ENCODE measurements at places on chromosomes 13 and 19.

DNA sequence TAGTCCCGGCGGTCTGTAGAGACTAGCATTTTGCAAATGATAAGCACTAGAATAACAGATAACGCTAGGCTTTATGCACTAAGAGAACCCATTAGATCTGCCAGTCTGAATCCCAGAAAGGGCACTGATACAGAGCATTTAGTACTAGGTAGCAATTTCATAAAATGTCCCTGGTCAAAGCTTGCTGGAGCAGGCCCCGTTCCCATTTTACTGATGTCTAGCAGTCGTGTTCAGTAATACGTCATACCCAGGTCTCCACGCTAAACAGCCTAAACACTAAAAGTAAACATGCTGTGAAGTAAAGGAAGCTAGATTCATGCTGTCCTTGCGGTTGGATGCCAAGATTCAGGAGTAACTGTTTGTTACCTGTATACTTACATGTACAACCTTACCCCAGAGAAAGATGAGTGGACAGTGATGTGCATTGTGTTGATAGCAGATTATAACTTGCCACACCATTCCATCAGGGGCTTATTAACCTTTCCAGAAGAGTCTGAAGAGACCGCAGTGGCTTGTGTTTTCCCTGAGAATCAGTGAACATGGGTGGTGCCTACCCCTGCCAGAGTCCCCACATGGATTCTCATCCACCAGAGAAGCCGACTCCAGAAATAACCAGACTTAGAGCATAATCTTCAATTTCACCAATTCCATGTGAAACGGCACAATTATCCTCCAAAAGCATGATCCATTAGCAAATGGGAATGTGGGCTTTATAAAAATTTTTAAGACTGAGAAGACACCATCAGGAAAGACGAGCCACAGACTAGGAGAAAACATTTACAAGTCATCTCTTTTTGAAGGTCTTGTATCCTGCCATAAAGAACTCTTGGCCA, 3.4 kb upstream of the RPS11 start:
- DNase-seq = no peak

GRCh38 chr13:51136276-51136980, 25.4 kb upstream of the C13orf42 start:
- no peak for DNase-seq

DNA sequence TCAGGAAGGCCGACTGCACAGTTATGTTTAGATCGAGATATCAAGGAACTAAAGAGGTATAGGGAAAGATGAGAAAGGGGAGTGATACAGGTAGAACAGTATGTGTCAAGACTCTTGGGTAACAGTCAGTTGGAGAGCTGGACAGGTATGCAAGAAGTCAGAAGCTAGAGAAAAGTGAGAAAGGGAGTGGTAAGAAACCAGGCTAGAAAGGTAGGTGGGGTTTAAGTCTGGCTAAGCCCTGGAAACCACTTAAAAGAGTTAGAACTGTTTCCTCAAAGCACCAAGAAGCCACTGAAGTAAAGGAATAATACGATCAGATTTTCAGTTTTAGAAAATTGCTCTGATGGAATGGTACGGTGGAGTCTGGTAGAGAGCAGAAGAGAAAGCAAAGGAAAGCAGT, 196.4 kb downstream of the VWA8 start:
- no peak for DNase-seq

- DNase-seq = peak; percentile 77
Observed at GRCh38 chr13:20192158-20192835, 441 bp downstream of the GJB2 start.

GRCh38 chr19:10407096-10407495, 3.8 kb upstream of the CDC37 start:
- DNase-seq = no peak

DNA sequence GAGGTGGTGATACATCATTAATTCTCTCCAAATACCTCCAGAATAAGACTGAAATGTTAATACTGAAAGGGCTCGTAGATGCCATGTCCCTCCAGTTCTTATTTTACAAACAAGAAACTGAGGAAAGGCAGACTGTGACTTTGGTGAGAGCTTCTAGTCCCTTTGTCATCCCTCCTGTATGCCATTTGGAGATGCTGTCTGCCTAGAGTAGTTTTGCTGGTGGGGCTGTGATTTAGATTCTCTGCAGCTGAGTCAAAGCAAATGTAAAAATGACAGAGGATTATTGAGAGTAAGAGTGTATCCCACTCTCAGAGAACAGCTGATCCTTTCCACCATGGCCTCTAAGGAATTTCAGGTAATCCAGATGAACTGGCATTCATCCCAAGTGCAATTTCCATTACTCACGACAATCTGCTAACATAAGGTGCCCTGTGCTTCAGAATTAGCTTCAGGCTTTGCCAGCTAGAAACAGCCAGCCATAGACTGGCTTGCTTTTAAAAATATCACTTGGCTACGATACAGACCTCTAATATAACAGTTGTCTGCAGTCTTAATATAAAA, 16.8 kb downstream of the PABPC3 start:
- DNase-seq = no peak

GRCh38 chr13:32409561-32410421, 18.1 kb downstream of the N4BP2L1 start:
- no peak for DNase-seq

DNA sequence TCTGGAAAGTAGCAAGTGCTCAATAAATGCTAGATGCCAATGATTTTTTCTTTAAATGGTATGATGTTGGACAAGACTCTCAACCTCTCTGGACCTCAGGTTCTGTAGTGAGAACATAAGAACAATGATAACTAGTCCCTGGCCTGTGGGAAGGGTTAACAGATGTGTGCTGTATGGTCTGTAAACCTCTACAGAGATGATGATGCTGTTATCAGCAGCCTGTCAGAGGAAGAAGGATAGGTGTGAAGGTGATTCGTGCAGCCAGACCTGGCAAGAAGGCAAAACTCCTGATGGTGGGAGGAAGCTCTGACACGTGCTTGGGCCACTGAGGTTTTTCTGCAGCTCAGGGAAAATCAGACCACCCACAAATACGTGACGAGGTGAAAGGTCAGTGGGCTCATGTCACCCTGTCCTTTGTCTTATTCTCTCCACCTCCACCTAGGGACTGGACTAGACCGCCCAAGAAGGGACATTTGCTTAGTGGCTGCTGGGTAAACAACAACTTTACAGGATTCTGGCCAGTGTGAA, 36.7 kb upstream of the UBL3 start:
- no peak for DNase-seq

DNA sequence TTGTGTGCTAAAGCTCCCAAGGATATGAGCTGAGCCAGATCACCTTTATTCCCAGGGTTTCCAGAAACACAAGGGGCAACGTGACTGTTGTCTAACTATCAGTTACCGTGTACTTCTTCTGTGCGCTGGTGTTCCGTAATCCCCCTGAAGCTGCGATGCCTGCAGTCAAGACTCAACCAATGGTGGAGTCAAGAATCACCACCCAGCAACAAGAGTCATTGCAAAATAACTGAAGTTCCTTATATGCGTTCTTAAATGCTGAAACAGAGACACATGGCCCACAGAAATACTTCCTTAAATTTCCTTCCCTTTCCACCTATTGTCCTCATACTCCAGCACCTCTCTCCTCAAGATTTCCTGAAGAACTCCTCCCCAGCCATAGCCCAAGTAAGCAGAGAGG, 200.2 kb downstream of the KATNAL1 start:
- no peak for DNase-seq

- no peak for DNase-seq
Observed at GRCh38 chr13:39107561-39107960, 69.3 kb downstream of the NHLRC3 start.

DNA sequence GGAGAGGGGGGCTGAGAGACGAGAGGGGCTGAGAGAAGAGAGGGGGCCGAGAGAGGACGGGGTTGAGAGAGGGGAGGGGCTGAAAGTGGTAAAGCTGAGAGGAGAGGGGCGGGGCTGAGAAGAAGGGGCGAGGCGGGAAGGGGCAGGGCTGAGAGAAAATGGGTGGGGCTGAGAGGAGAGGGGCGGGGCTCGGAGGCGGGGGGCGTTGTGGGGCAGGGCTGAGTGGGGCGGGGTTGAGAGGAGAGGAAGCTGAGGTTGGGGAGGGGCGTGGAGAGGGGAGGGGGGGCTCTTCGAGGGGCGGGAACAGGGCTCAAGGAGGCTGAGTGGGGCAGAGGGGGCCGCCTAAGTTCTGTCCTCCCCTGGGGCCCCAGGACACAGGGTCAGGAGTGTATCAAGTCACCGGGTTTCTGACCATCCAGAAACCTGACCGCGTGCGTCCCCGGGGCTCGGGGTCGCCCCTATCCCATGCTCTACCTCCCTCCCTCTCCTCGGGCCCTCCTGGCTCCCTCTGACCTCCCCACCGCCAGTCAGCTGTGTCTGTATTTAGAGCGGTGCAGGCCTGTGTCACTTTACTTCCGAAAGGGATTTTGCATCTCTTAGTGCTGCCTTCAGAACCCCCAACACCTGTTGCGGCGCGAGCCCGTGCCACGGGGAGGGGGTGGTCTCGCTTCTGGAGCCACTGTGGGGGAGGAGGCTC, 38.6 kb upstream of the SEMA6B start:
- DNase-seq = peak; percentile 53

DNA sequence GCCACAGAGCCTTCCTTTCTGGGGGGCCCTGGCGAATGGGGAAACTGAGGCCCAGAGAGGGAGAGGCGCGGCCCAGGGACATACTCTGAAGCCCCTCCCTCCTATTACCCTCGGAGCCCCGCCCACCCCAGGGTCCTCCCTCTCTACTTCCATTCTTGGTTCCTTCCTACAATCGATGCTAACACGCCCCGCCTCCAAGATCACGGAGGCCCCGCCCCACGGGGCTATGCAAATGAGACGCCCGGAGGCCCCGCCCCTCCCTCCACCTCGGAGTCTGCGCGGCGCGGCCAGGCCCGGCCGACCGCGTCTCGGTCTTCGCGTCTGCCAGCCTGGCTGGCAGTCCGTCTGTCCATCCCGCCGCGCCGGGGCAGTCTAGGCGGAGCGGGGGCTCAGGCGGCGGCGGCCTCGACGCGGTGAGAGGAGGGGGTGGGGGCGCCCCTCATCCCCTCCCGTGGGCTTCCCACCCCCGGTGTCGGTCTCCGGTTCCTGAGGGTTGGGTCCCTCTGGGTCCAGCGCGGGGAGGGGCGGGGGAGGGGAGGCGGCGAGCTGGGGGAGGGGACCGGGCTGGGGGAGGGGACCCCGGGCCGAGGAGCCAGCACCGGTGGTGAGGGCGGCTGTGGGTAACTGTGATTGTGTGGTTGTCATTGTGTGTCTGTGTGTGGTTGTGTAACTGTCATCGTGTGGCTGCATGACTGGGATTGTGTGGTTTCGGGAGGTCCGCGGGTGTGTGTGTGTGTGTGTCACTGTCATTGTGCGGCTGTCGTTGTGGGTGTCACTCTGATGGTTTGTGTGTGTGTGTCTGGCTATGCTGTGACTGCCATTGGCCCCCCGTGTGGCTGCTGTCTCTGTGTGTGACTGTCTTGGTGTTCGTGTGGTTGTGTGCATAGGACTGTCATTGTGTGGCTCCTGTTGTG, at the start of gene PLPPR2:
Gene PLPPR2, plus strand, starts transcription at position 273 of the 914 bp plus-strand sequence. CDS start 2,242 bp downstream, outside the sequence.
- peak; percentile 43 for DNase-seq

DNA sequence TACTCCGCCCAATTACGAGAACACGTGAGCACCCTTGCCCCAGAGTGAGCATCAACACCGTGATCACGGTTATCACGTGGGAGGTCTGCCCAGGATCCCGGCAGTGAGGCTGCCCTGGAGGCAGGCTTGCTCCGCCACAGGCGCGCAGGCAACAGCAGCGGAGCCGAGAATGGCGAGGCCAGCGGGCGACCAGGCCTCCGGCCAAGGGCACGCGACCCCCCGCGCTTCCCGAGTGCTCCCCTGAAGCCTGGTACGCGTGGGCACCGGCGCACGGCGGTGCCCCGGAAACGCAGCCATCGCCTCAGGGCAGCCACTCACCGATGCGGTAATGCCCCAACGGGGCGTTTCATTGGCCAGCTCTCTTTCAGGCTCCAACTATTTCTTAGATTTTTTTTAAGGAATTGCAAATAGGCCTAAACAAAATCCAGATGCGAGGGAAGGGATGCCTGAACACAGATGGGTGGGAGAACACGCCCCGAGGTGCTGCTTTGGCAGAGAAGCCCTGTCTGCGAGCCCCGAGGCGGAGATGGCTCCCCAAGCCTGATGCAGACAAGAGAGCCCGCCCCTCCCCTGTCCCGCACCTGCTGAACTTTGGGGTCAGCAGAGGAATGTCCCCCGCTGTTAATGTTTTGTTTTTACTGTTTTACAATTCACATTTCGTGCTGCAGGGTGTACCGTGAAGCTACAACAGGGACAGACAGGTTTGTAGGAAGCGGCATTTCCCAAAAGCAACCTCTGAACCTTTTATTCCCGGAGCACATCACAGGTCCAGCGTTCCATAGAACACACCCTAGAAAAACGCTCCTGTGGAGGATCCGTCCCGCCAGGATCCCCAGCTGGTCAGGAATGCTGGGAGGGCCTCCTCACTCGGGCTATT, 132.7 kb downstream of the ZDHHC20 start:
- no peak for DNase-seq

DNA sequence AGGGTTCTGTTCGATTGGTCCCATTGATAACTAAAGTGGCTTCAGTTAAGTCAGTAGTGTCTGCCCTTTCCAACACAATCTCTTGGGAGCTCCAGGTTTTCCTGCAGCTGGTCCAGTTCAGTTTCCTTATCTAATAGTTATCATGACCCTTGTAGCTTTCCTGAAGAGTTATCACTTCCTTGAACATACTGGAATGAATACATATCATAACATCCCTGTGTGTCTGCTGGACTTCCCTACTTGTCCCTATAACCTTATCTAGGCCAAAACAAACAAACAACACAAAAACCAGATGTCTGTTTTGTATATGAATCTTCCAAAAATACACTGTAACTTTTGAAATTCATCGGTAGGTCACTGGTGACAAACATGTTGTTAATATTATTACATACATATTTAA, 167.6 kb downstream of the DCT start:
- DNase-seq = no peak

- DNase-seq = no peak
Observed at GRCh38 chr13:62115831-62116230, 700.2 kb upstream of the PCDH20 start.

GRCh38 chr13:73387318-73387717, 328.5 kb downstream of the KLF5 start:
- DNase-seq = no peak
